ENCODE measurements at places on chromosomes 2 and 18. TPM values are rescaled to one million over a fixed set of nuclear protein-coding genes. Genes with fewer than 3 reads are reported as not detected.
A peak's percentile ranks its signal among the peaks of the same experiment; 100 is the strongest.

Gene GAREM1
- total RNA-seq, result 3.8 TPM

DNA sequence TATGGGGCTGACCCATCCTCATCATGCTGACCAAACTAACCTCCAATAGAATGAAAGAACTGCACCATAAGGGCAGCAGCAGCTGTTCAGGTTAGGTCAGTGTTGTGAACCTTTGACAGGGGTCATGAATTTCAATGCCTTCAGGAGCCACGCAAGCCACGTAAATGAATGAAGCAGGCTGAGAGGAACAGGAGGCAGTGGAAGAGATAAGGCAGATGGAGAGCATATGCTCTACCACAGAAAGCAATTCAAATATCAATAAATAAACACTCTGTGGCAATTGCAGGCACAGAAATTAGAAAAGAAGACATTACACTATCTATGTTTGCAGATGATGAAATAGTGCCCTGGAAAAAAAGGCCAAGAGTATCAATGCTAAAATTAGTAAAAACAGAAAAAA, 56.3 kb downstream of the SCG2 start:
- DNase-seq, result peak; percentile 75

DNA sequence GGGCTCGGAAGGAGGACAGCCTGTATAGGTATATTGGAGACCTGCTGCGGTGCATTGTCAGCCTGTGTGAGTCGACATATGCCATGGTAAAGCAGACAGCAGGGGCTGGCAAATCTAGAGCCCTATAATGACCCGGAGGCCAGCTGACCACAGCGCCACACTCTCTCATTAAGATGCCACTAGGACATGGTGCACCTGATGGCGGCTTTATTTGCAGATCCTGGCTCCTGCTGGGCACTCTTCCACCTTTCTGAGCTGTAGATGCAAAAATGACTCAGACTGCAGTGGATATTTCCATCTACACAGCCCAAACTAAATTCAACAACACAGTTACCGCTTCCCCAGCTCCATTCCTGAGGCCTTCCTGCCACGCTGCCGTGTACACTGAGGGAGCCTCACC, 389.9 kb downstream of the TNS1 start:
- DNase-seq, result no peak

- no peak for DNase-seq
Observed at GRCh38 chr2:20457661-20458630, 11.1 kb downstream of the RHOB start.

DNA sequence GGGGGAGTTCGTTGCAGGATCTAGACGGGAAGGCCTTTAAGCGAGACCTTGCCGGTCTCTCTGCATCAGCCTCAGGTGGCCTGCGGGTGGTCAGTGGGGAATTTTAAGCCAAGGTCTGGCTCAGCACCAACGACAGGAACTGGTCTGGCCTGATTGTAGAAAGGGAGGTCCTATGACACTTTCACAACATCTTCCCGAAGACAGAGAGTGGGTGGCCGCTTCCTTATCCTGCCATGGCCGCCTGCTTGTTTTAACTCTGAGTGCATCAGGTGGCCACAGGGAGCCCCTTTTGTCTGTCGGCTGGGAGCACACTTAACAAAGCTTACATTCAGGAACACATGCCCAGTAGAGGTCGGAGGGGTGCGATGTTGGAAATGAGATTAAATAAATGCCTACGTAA, 363.7 kb upstream of the MYT1L start:
- no peak for DNase-seq

- DNase-seq, result no peak
Observed at GRCh38 chr2:59570818-59571217, 982.6 kb downstream of the BCL11A start.

Gene SLC4A5
- not detected for total RNA-seq

- peak; percentile 44 for DNase-seq
Observed at GRCh38 chr2:127197475-127198385, 22.4 kb downstream of the CYP27C1 start.

DNA sequence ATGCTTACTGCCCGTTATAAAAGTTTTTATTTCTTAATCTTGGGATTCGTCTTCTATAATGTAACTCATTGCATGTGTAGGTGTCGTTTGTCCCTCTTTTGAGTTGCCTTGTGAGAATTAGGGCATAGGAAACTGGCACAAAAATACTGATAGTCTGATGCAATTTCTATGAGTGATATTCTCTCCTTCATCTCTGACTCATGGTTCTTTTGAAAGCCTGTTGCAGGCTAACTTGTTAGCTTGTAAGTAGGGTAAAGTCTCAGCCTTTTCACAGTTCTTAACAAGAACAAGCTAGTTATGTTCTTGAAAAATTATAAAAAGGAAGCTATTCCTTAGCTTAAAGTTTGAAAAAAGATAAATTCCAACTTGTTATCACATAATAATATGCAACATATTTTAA, 1085.4 kb upstream of the NRXN1 start:
- DNase-seq, result peak; percentile 50

DNA sequence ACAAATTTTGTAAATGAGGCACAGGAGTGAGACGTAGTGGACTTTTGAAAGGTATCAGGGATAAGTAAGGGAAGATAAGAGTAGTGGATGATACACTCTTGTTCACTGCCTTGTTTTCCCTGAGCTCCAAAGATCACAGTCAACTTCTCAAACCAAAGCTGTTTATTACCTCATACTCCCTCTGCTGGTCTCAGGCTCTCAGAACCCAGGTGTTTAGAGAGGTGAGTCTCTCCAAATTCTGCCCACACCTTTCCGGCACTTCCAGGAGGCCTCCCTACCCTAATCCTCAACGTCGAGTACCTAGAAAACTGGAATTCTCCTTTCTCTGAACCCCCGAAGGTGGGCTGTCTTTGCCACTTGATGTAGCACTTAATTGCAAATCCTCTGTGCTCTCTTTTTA, 621.1 kb downstream of the BCL11A start:
- no peak for DNase-seq

GRCh38 chr2:69192176-69192945, 179.4 kb downstream of the ANTXR1 start:
- DNase-seq, result no peak

All from LHCN-M2 (cell line).